ENCODE measurements at places on chromosomes 13 and 19.

DNA sequence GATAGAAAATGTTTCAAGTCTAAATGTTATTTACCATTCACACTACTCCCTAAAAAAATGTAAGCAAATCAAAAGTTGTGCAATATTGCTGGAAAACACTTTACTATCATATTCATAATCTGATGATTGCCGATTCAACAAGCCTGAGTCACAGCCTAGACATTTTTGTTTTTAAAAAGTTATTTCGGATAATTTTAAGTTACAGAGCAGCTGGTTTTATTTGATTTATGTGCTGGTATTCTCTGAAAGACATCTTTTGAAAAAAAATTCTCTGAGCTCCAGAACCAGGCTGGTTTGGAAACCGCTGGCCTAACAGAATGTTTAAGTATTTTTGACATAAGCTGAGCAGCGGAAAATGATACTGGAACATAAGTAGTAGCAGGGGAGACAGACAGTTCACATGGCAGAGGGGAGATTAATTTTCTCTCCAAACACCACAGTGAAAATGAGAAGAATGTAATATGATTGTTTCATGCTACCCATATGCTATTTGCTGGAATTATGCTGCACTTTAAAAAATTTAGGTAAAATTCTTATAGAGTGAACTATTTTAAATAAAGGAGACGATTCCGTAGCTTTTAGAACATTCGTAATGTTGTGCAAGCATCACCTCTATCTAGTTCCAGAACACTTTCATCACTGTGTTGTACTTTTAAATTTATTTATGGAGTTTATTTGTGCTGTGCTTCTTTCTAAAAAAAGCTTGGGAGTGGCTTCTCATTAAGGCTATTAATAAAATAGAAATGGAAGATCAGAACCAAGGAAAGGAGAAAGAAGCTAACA lies 36.1 kb downstream of the TBC1D4 start:
- no peak for DNase-seq

- no peak for DNase-seq
Observed at GRCh38 chr13:78420814-78421213, 182.5 kb downstream of the POU4F1 start.

GRCh38 chr19:14349426-14349825 lies 31.8 kb upstream of the ADGRE5 start:
- DNase-seq = no peak

GRCh38 chr19:45764475-45764874 lies 4.6 kb downstream of the SIX5 start:
- DNase-seq = no peak

GRCh38 chr13:20848203-20848602 lies 54.3 kb downstream of the XPO4 start:
- DNase-seq = no peak
